NCI-H1930 (cell line): ENCODE measurements at places on chromosomes 1 and 21.

DNA sequence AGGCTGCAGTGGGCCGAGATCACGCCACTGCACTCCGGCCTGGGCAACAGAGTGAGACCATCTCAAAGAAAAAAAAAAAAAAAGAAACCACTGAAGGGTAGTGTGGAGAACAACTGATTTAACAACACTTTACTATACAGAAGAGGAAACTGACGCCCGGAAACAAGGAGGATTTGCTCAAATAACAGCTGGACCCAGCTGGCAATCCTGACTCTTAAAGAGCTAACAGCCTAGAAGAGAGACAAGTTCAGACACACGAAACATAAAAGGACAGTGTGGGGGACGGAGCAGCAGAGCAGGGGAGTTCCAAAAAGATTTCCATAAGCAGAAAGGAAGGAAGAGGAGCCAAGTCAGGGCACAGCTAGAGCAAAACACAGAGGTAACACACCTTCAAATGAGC lies 4.4 kb downstream of the ECHDC2 start:
- no peak for DNase-seq

DNA sequence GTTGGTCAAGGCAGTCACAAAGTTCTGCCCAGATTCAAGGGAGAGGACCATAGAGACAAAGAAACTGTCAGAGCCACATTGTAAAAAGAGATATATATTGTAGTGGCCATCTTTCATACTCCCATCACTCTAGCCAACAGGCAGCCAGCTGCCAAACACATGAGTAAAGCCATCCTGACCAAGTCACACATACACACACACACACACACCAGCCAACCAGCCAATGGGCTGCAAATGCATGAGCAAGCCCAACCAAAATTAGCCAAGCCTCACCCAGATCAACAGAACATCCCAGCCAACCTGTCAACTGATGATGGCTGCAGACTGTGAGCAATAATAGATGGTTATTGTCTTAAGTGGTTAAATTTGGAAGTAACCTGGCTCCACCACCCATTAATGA lies 120.7 kb downstream of the SEC16B start:
- no peak for DNase-seq

DNA sequence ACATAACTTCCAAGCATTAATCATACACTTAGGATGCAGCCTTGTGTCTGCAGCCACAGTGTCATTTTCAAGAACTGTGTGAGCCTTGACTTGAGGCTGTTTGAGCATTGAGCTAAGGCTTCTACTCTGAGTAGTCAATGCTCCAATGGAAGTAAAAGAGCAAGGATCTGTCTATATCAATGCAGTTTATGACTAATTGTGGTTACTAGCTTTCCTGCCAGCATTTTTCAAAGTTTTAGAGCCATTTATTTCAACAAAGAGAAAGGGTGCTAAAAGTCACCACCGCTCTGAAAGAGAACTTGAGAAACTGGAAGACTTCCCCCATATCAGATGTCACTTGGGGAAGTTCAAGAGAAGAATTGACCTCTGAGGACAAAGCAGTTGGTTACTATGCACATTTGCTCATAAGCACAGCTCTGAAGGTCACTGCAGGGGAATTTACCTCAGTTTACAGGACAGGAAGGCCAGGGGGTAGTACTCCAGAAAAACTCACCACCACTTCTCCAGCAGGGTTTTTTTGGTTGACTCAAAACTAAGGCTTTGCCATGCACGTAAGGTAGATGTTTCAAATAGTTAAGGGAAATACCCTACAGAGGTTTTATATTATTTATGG lies 24.5 kb upstream of the RGS1 start:
- no peak for DNase-seq

- no peak for DNase-seq
Observed at GRCh38 chr1:155976913-155977689, 1.2 kb downstream of the ARHGEF2 start.

- DNase-seq, result no peak
Observed at GRCh38 chr1:8335246-8335645, 17.3 kb downstream of the SLC45A1 start.

DNA sequence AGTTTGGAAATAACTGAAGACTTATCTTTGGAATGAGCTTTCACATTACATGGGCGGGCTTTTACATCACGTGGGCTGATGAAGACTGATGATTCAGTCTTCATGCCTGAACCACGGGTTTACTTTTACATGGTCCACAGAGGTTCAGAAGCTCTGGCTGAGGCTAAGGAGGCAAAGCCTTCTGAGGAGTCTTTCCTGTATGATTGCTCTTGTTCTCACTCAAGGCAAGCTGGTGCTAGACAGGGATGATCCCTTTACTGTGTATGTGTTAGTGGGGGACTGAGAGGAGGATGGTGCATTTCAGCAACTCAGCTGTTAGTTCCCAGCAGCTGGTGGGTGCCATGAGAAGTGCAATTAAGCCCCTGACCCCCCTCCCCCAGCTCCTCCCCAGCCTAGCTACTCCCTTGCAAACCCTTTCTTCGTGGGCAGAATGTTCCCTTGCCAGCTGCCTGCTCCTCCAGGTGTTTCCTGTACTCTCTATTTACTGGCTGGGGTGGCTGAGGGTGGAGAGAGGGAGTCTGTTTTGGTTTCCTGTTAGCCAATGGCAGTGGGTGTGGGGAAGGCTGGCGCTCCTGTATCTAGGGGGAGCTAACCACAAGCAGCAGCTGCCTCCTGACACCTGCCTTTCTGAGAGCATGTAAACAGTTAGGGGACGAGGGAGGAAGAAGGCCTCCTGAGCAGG lies 15.4 kb downstream of the BTG2 start:
- DNase-seq, result peak; percentile 24

DNA sequence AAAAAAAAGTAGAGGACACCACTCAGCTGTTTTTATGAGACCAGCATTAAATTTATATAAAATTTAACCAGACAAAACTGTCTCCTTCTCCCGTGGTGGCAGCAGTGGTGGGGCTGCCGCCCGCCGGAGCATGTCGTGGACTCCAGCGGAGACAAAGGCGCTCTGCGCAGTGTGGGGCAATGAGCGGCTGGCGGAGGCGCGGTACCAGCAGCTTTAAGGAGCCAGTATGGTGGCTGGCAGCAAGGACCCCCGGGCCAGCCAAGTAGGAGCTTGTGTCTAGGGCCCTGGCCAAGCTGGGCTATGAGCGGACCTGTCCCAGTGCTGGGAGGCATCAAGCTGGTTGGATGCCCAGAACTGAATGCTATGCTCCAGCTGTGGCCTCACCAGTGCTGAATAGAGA lies 2102.9 kb downstream of the NCAM2 start:
- no peak for DNase-seq

- DNase-seq, result no peak
Observed at GRCh38 chr1:43442756-43443155, 11.0 kb downstream of the HYI start.

DNA sequence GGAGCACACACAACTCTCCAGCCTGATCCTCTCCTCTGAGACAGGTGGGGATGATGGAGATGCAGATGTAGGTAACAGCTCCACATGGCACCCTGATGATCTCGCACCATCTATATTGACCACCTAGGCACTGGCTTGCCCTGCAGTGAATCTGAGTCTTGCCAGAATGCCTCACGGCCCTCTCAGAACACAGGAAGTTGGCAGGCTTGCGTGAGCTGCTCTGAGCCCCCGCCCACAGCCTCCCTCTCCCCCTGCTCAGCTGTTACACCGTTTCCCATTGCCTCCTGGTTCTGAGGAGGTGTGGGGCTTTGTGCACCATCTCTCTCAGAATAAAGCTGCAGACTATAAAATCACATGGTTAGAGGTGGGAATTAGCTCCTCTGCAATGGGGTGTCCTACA lies 48.0 kb downstream of the URB2 start:
- DNase-seq, result no peak

- no peak for DNase-seq
Observed at GRCh38 chr1:181759481-181759880, 276.2 kb downstream of the CACNA1E start.

- no peak for DNase-seq
Observed at GRCh38 chr1:51088474-51088873, 13.6 kb upstream of the C1orf185 start.

GRCh38 chr1:118032883-118033282 lies 103.3 kb downstream of the WDR3 start:
- no peak for DNase-seq

DNA sequence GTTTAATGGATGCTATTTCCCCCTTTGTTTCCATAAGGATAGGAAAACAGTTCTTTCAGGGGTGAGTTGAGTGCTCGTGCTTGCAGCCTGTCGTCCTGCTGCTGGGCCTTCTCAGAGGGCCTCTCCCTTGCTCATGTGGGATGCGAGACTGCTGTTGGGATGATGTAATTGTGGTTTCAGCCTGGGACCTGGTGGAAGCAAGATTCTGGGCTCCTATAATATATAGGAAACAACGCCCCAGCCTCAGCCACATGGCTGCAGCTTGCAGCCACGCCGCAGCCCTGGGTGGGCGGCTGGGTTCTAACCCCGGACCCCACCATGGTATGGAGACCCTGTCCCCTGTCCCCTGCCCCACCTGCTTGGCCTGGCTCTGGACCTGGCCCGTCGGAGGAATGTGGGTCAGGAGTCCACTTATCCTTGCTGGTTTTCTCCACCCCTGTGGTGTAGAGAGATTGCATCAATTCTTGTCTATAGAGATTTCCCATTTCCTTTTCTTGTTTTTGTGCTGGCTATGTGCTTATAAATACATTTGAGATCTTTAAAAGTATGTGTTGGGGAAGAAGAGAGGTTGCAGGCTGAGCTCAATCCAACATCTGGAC lies 357.8 kb downstream of the SIPA1L2 start:
- DNase-seq, result no peak

DNA sequence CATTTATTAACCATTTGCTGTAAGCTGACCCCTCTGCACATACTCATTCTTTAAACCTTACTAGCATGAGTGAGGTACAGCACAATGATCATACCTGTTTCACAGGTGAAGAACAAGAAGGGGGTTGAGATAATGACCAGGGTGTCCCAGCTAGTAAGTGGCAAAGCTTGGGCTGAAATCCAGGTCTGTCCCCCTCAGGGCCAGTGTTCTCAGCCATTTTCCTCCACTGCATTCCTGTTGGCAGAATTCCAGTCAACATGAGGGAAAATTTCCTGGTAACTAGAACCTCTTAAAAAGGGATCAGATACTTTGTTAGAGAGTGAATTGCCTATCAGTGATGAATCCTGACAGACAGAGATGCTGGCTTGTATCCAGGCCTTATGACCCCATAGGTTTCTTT lies 48.1 kb downstream of the SPATA46 start:
- no peak for DNase-seq

DNA sequence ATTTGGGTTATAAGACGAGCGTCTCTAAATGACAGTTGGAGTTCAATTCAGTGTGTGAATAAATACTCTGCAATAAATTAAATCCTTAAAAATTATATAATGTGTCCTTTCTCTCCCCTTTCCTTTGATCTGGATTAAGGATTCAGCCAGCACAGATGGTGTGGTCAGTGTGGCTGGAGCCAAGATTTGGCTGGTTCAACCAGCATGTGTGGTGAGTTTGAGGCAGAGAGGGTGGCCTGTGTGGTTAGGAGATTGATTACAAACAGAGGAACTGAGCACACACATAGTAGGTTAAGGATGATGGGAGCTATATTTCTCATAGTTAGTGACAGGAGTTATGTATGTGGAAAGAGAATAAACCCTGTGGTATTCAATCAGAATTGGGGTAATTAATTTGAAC lies 14.2 kb upstream of the AMIGO1 start:
- no peak for DNase-seq

DNA sequence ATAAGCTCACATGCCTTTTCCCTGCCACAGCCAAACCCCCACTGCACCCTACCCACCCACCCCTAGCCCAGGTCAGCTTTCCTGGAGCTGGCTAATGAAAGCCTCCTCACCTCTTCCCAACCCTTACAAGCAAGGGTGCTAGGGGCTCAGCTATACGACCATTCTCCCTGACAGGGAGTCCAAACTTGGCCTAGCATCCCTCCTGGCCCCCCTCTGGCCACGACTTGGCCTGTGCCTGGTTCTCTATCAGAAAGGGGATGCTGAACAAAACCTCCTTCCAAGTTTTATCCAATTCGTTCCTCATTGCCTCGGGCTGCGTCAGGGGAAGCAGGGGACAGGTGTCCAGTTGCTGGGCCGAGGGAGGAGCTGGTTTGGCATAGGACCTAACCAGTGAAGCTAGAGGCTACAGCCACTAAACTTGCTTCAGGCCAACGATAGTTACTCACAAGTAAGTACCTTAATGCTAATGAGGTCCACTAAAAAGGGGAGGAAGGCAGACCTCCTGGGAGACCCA lies 8.6 kb downstream of the TMEM81 start:
- DNase-seq, result no peak

GRCh38 chr1:41497056-41497440 lies 12.6 kb upstream of the EDN2 start:
- no peak for DNase-seq

- DNase-seq, result no peak
Observed at GRCh38 chr1:205026181-205026580, 16.8 kb upstream of the CNTN2 start.

DNA sequence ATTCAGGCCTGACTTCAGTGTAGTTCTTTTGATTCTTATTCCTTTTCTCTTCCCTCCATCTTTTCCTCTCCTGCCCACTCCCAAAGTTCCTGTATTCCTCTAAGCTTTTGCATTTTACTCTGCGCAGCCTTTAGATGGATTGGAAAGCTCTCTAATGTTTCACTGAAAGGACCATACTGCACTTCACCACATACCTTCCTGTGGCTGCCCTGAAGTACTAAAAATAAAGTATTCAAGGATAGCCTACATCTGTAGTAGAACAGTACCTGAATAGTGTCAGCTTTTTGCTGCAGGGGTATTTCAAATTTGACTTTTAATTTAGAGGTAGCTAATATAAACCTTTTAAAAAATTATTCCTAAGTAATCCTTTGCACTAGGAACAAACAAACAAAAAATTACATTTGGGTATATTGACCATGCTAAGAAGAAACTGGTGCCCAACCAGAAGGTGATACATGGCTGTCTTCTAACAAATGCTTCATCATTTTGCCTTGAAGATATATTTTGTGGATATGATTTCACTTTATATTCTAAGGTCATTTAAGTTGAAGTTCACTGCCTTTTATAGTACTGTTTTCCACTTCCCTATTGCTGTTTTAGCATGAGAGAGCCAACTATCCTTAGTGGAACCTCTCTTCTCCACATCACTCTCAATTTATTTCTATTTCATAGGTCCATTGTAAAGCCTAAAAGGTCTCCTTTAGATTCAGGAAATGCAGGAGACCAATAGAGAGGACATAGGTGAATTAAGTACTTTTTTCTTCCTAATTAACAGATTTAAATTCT lies 22.8 kb downstream of the FAM20B start:
- no peak for DNase-seq

- DNase-seq, result no peak
Observed at GRCh38 chr1:233689017-233689747, 75.3 kb downstream of the KCNK1 start.

GRCh38 chr1:179082999-179083335 lies 1.1 kb downstream of the TOR3A start:
- DNase-seq, result no peak

GRCh38 chr1:187234706-187235105 lies 406.0 kb downstream of the PLA2G4A start:
- no peak for DNase-seq
